ENCODE measurements at places on chromosomes 1 and 21. TPM values are rescaled to one million over a fixed set of nuclear protein-coding genes. Genes with fewer than 3 reads are reported as not detected.

DNA sequence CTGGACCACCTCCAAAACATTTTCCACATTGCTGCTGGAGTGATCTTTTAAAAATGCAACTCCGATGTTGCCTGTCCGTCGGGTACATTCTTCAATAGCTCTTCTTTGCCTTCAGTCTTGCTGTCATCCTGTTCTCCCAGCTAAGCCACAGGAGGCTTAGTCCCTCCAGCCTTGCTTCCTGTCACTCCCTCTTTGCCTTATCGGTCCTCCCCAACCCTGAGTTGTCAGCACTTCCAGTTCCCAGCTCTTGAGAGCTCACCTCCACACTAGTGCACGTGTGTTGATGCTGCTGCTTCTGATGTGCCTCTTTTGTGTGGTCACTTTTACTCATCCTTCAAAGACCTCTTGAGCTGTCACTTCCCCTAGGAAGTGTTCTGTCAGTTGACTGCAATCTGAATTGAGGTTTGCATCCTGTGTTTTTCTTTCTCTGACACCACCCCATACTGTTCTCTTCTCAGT is 15.3 kb downstream of the UCK2 start:
- no peak for DNase-seq

DNA sequence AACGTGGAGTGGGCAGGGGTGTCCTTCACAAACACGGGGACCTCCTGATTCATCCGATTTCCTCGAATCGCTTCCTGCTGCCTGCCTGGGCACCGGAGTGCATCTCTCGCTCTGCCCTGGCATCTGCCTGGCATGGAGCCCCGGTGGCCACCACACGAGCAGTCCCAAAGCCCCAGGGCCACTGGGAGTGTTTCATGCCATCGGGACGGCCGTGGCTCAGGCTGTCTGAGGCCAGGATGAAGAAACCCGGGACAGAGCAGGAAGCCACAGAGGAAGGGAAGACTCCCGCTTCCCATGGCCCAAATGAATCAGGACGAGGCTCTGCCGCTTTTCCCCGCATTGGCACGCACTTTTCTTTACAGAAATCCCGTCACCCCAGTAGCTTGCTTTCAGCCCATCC is 32.4 kb downstream of the MEGF6 start:
- DNase-seq: no peak

DNA sequence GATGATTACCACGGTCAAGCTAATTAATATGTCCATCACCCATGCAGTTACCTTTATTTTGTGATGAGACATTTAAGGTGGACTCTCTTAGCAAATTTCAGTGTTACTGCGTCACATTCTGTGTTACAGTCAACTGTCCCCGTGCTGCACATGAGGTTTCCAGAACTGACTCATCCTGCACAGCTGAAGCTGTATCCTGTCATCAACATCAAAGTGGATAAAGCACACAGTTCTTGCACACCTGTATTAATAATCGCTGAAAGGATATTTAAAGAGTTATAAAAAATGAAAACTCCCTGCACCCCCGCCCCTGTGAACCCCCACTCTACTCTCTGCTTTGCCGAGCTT is 3.4 kb upstream of the KRTAP10-5 start:
- no peak for DNase-seq

- no peak for DNase-seq
Observed at GRCh38 chr1:166951050-166951449, 24.3 kb downstream of the ILDR2 start.

DNA sequence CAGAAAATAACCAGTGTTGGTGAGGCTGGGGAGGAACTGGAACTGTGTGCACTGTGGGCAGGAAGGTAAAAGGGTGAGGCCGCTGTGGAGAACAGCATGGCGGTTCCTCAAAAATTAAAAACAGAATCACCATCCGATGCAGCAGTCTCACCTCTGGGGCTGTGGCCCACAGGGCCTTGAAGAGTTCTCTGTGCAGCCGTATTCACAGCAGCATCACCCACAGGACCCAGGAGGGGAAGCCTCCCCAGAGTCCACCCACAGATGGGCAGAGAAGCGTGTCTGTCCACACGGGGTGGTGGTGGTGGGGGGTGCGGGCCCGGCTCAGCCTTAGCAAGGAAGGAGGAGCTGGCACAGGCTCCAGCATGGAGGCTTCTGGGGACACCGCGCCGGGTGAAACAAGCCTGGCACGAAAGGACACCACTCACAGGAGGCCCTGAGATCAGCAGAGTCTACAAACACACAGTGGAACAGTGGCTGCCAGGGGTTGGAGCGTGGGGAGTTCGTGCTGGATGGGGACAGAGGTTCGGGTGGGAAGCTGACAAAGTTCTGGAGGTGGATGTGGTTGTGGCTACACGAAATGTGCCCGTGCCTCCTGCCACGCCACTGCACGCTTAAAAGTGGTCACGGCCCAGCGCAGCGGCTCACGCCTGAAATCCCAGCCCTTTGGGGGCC is 11.5 kb downstream of the MORN1 start:
- peak; percentile 54 for DNase-seq

LCK gene
- 1.8 TPM for polyA plus RNA-seq

CD5L gene
- not detected for polyA plus RNA-seq
